ENCODE measurements at places on chromosomes 7 and 10. TPM values are rescaled to one million over a fixed set of nuclear protein-coding genes. Genes with fewer than 3 reads are reported as not detected.
A peak's percentile ranks its signal among the peaks of the same experiment; 100 is the strongest.

The FAM25G gene
- not detected for total RNA-seq

The TYSND1 gene
- 12.5 TPM for total RNA-seq

GRCh38 chr10:94680544-94680943 lies 3.0 kb upstream of the CYP2C18 start:
- no peaks in the 10 kb centered on the region for H3K36me3 ChIP-seq
- no peak overlapping the region for H3K4me3 ChIP-seq
- no peak for DNase-seq
- no peaks in the 10 kb centered on the region for H3K27me3 ChIP-seq
- no peaks in the 10 kb centered on the region for H3K4me1 ChIP-seq

DNA sequence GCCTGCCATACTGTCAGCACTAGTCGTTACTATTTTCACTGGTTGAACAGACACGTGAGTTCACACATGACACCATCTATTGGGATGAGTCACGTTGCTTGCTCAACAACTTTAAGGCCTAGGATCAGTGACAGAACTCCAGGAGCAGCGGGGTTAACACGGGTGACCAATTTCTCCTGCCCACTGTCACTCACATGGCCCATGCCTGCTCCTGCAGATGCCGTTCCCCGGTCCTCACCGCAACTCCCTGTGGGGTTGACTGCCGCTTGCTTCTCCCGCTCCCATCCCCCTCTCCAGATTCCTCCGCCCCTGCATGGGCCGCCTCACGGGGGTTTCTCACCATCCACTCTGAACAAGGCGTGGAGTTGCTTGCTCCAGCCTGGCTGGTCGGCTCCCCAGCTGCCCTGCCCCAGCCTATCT lies 128.2 kb downstream of the TAX1BP1 start:
- H3K27me3 ChIP-seq, result no peaks in the 10 kb centered on the region
- no peak for DNase-seq
- H3K36me3 ChIP-seq, result no peaks in the 10 kb centered on the region

DNA sequence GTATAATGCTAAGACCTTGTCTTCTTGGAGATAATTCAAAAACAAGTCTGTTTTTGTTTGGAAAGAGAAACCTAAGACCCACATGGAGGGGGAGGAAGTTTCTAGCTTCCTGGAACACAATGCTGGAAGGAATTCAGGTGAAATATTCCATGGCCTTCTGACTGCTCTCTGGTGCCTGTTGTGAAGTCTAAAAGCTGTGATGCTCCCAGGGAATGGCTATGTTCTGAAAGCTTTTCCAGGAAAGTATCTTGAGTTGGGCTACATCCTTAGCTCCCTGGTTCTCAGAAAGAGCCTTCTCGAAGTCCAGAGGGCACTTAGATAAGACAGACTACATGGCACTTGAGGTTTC lies 12.5 kb upstream of the PFKP start:
- no peak for DNase-seq
- H3K4me1 ChIP-seq, result no peaks in the 10 kb centered on the region
- H3K27me3 ChIP-seq, result no peaks in the 10 kb centered on the region
- no peak overlapping the region for H3K4me3 ChIP-seq
- no peak overlapping the region for H3K27ac ChIP-seq

DNA sequence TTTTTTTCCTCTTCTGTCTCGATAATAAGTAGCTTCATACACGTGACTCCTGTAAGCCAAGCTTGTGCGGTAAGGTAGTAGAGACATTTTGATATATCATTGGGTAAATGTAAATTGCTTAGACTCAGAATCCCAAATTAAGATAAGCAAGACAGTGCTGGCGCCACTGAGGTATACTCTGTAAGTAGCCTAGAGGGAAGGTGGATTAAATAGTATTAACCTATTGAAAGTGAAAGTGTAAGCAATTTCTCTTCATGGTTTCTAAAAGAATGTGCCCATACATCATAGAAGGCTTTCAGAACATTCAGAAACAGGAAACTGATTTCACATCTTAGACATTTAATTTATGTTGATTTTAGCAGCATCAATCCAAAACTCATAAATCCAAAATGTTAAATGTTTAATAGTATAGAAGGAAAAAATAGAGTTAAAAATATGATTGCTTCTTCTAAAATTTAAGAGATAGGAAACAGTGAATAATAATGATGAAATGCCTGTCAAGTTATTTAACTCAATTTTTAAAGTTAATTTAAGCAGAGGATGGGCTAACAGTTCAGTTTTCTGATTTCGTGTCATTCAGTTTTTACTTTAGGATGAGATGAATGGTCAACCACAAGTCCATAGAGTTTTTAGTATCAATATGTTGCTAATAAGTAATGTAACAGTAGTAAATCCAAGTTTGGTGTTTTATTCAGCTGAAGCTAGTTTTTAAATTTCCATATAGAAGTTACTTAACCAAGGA lies 36.8 kb downstream of the LRRC72 start:
- H3K4me1 ChIP-seq, result no peaks in the 10 kb centered on the region
- no peak overlapping the region for H3K27ac ChIP-seq
- no peaks in the 10 kb centered on the region for H3K27me3 ChIP-seq
- no peak for DNase-seq
- H3K36me3 ChIP-seq, result no peaks in the 10 kb centered on the region
- peak overlapping the region; percentile 12 for H3K4me3 ChIP-seq

GRCh38 chr7:89027781-89028180 lies 232.2 kb upstream of the TEX47 start:
- DNase-seq, result no peak
- no peak overlapping the region for H3K4me3 ChIP-seq
- H3K4me1 ChIP-seq, result no peaks in the 10 kb centered on the region

The UPF2 gene
- 20.1 TPM for total RNA-seq

DNA sequence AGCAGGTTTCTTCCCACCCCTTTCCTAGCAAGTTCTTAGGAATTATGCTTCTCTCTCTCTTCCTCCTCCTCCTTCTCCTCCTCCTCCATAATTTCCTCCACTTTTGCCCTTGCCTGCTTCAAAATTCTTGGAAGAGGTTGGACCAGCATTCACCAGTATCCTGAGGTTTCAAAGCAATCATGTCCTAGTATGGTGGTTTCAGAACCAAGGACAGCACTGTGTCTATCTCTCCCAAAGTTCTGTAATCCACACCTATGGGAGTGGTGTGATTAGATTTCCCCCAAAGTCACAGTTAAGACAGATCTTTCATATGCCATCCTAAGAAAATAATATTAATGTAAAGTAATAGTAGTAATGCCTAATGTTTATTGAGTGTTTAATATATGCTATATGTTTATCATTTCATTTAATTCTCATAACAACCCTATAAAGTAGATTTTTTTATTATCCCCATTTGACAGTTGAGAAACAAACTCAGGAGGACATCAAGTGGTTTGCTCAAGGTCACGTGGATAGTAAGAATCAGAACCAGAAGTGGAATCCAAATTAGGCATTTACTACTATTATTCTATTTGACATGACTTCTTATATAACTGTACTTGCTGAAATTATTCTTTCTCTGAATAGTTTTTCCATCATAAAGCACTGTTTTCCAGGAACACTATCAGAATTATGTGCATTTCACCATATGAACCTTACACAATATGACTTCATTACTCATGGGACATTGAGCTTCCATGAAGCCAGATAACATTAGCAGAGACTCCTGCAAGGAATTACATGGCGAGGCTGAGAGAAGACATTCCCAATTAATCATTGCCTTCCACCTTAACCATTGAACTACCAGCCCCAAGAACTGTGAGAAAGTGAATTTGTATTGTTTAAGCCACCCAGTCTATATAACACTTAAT lies 91.4 kb downstream of the IPMK start:
- H3K27ac ChIP-seq, result no peak overlapping the region
- no peaks in the 10 kb centered on the region for H3K27me3 ChIP-seq
- no peaks in the 10 kb centered on the region for H3K36me3 ChIP-seq
- H3K4me1 ChIP-seq, result no peaks in the 10 kb centered on the region
- H3K4me3 ChIP-seq, result no peak overlapping the region
- DNase-seq, result no peak

GRCh38 chr7:77254429-77254828 lies 54.8 kb upstream of the FGL2 start:
- DNase-seq, result no peak
- no peak overlapping the region for H3K27ac ChIP-seq
- H3K4me1 ChIP-seq, result no peaks in the 10 kb centered on the region
- H3K4me3 ChIP-seq, result no peak overlapping the region

DNA sequence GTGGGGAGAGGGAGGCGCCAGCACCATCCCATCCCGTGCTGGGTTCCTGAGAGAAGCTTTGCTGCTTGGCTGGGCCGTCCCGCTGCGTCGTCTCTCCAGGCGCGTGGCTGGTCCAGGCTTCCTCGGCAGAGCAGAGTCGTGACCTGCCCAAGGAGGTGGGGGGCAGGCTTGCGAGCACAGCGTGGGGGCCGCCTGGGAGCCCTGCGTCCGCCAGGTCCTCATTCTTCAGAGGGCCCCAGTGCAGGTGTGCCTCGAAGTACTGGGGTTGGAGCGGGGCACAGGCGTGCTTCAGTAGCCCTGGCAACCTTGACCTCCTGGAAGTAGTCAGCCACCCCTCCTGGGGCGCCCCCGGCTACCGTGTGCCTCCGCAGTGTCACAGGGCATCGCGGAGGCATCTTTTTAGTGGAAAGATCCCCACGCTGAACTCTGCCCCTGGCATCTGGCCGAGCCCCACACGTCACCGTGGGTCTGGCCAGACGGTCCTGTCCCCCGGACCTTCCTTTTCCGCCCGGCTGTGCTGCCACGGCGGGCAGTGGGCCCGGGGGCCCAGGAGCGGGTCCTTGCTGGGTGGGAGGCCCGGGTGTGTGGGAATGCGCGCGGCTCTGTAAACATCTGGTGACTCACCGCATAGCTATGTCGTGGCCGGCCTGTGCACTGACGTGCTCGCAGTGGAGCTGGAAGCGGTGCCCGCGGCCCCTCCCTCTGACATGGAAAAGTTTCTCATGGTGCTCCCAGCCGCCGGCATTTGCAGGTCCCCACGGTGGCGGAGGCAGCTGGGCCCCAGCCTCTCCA lies 6.4 kb downstream of the MAFK start:
- H3K4me1 ChIP-seq, result peaks cover 45% of the 10 kb centered on the region
- peak overlapping the region; percentile 55 for H3K4me3 ChIP-seq
- H3K27ac ChIP-seq, result peak overlapping the region; percentile 88
- DNase-seq, result peak; percentile 95
- peaks cover 29% of the 10 kb centered on the region for H3K36me3 ChIP-seq

- peaks cover 4% of the 10 kb centered on the region for H3K27me3 ChIP-seq
- H3K36me3 ChIP-seq, result no peaks in the 10 kb centered on the region
Observed at GRCh38 chr7:29105752-29106668, 40.3 kb downstream of the CPVL start.

The ICA1 gene
- total RNA-seq, result 27.0 TPM

DNA sequence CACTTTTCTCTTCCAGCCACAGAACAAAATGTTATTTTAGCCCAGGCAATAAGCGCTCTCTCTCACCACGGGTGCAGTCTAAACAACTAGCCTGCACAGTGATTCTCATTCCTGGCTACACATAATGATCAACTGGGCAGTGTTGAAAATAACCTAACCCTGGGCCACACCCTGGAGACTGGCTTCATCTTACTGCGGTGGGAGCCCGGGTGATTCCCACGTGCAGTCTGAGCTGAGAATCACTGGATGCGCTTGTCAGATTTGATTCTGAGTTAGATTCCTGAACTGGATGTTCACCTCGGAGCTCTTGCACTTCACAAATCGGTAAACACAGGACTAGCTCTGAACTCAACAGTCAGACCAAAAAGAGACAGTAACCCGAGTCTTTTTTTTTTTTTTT lies 14.9 kb downstream of the ZC3HAV1 start:
- DNase-seq, result no peak
- H3K4me3 ChIP-seq, result peak overlapping the region; percentile 9
- peak overlapping the region; percentile 44 for H3K27ac ChIP-seq
- H3K4me1 ChIP-seq, result peaks cover 27% of the 10 kb centered on the region
- peaks cover 19% of the 10 kb centered on the region for H3K36me3 ChIP-seq
- H3K27me3 ChIP-seq, result no peaks in the 10 kb centered on the region

GRCh38 chr7:113159746-113160339 lies 41.5 kb upstream of the SMIM30 start:
- no peaks in the 10 kb centered on the region for H3K4me1 ChIP-seq
- no peak overlapping the region for H3K27ac ChIP-seq
- no peaks in the 10 kb centered on the region for H3K27me3 ChIP-seq
- no peak for DNase-seq
- no peaks in the 10 kb centered on the region for H3K36me3 ChIP-seq

GRCh38 chr7:157139111-157139809 lies 534 bp downstream of the UBE3C start:
- H3K4me3 ChIP-seq, result peak overlapping the region; percentile 82
- H3K36me3 ChIP-seq, result peaks cover 19% of the 10 kb centered on the region
- peak; percentile 85 for DNase-seq
- peak overlapping the region; percentile 84 for H3K27ac ChIP-seq

DNA sequence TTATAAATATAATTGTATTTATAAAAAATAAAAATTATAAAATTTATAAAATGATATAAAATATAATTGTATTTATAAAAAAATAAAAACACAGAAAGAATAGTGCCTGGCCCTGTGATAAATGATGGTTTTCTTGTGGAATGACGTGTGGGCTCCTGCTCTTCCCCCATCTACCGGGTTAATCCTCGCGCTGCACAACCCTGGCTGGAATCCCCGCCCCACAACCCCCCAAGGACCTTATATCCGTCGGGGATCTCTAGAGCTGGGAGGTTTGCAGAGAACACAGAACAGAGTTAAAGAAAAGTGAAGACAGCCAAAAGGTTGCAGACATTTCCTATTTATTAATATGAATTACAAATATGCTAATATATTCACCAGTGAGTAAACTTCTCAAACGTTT lies 95.4 kb upstream of the NPS start:
- no peak overlapping the region for H3K27ac ChIP-seq
- no peak for DNase-seq
- H3K4me1 ChIP-seq, result no peaks in the 10 kb centered on the region

DNA sequence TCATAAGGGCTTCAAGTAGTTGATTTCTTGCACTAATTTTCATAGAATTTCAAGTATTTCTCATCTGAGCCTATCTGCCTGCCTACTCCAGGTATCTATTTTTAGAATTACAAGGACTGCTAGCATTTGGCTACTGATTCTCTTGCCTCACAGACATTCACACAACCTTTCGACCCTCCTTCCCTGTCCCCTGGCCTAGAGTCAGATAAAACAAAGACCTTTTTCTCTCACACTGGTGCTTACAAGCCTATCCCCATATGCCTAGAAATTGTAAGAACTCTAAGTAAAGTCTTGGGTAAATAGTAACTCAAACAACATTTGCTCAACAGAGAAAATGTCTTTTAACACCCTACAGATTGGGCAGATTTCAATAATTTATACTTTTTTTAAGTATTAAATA lies 6.3 kb downstream of the GPAM start:
- peaks cover 80% of the 10 kb centered on the region for H3K36me3 ChIP-seq
- H3K4me1 ChIP-seq, result no peaks in the 10 kb centered on the region
- H3K27ac ChIP-seq, result no peak overlapping the region
- H3K27me3 ChIP-seq, result no peaks in the 10 kb centered on the region

The UMAD1 gene
- total RNA-seq, result 18.0 TPM
